ENCODE measurements at places on chromosomes 12 and 14.

DNA sequence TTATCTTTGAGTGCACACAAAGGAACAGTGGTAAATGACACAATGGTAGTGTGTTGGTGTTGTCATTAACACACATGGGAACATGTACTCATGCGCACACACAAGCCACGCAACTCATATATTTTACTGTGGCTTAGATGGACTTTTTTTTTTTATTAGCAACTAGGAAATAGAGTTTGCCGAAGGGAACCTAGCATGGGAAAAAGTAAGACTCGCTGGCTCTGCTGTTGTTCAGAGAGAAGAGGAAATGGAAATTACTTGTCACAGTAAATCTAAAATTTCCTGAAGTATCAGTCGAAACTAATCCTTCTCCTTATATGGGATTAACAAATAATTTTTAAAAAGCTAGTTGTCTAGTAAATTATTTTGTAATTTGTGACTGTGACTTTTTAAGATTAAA, 33.7 kb upstream of the IL22 start:
- no peak for DNase-seq

DNA sequence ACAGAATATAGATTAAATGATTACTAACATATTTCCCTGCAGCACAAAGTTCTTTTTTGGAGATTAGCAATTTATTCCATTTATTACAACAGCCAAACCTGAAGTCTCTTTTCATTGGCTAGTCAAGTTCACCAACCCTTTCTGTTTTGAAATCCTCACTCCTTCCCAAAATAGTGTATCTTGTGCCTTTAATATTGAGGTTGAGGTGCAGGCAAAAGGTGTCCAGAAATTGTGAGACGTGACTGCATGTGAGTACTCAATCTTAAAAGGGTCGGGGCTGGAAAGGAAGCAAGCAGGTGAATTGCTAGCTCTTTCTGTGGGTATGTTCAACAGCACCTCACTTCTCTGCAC, 11.1 kb upstream of the FOXN3 start:
- DNase-seq, result no peak

DNA sequence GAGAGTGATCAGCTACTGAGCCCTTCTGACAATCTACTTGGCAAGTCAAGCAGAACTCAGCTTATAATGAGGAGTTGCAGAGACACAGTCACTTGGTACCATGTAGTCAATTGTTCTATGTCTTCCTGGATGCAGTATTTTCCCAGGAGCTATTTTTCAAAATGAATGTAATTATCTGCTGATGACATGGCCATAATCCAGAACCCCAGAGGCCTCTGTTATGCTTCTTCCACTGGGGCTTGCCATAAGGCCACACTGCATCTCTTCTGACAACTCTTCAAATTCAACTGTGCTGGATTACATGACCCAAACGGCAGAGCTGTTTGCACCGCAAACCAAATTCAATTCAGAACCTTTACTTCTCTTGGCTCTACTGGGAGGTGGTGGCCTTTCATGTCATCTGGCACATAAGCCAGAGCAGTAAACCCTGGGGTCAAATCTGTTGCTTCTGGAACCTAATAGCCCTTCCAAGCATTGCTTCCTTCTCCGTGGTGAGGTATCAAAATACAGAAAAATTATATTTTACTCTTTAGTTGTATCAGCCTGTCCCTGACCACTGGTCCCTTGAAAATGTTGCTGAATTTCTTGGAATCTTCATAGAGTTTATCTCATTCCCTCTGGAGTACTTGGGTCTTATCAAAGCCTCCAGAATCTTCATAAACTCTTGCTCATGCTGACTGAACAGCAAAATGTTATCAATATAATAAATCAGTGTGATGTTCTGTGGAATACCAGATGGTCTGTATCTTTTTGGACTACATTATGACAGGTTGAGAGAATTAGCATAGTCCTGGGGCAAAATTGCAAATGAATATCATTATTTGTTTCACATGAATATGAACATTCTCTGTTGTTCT, 79.4 kb upstream of the DCN start:
- no peak for DNase-seq

DNA sequence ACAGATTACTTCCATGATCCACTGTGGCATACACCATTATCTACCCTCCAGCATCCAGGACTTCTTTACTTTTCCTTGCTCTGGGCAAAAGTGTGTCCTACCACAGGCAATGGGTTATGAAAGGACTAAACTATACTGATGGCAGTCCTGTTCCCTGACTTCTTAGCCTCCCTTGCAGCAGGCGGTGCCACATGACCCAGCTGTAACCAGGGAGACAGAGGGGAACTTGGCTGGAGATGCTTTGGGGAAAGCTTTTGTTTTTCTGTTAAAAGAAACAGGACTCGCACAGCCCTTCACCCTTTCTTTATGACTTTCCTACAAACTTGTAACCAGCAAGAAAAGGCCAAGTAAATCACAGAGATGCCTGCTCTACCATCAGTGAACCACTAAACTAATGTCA, 394.4 kb downstream of the PCNX1 start:
- no peak for DNase-seq

DNA sequence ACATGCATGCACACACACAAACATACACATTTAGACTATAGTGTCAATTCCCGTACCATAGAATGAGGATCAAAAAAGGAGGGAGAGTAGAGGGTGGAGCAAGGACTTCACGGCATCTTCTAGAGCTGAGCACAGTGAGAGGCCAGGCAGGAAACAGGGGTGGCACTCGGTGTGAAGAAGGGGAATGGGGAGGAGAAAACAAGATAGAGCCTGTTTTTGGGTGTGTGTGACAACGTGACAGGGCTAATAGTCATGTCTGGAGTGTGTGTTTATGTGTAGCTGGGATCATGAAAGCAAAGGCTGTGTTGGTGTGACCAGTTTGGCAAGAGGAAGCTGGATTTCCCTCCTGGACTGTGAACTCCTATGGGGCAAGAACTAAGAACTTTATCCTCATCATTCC, 9.9 kb upstream of the ACVR1B start:
- DNase-seq, result no peak
